Stimulated activated CD8-positive, alpha-beta memory T cell treated with anti-CD3 and anti-CD28 coated beads, Interleukin-7, amount 100 ng/mL, for 1 hour (primary cell): ENCODE measurements at places on chromosomes 1 and 21.
A peak's percentile ranks its signal among the peaks of the same experiment; 100 is the strongest.

GRCh38 chr1:207944571-207944970 lies 33.6 kb upstream of the CD34 start:
- no peak for DNase-seq

- no peak for DNase-seq
Measured at GRCh38 chr1:67376381-67376780, 53.8 kb downstream of the SERBP1 start.

DNA sequence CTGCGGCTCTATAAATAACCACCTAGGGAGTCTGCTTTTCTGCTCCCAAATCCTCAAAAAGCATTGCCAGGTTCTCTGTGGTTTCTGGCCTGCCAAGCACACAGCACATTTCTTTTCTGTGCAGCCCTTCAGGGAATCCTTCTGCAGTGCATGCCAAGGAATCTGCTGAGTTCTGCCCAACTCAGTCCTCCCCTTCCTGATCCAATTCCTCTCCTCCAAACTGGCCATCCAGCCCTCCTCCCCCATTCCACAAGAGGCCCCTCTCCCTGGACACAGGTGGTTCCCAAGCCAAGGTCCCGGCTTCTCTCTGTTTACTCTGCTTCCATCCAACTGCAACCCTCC lies 61.8 kb downstream of the HIVEP3 start:
- DNase-seq = no peak

DNA sequence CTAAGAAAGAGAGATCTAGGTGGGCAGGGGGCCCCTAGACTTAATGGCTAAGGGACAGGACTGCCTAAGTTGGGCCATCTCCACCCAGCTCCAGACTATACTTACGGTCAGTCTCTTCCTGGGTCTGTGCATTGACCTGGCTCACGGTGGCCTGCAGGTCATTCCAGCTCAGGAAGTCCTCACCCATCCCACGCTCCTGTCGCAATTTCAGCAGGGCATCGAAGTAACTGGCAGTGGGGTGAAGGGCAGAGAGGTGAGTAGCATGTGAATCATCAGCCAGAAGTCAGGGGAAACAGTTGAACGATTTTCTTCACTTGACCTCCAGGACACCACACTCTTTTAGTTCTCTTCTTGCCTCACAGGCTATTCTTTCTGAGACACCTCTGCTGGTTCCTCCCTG lies 20.5 kb downstream of the IQGAP3 start:
- no peak for DNase-seq

- DNase-seq = no peak
Measured at GRCh38 chr1:64745181-64745985, 508 bp downstream of the RAVER2 start.

DNA sequence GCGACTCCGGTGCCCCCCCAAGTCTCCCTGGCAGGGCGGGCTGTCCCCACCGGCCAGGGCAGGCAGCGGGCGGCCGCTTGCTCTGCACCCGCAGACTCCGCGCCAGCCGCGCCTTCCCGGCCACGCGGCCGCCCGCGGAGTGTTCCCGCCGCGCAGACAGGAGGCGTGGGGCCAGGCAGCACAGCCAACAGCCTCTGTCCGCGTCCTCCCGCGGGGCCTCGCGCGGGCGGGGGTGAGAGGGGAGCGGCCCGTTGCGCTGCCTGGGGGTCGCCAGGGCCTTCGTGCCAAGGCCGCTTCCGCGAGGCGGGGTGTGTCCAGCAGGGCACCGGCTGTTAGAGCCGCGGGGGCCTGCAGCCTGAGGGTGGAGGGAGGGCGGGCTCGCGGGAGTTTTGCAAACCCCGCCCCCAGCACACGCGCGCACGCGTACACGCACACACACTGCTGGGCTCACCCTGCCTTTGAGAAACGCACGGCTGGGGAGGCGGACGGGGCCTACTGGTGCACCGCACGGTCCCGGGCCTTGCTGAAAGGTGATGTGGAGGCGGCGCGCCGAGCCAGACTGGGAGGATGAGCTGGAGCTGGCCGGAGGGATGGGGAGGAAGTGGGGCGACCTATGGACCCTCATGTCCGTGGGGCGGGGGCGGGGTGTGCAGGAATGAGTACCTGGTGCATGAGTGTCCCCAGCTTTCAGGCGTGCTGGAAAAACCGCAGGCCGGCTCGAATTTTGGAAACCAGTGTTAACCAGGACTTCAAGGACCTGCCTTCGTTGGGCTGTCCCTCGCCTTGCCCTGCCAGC lies 41.5 kb downstream of the KIAA1614 start:
- peak; percentile 15 for DNase-seq

GRCh38 chr1:214838351-214838750 lies 235.4 kb downstream of the CENPF start:
- no peak for DNase-seq

DNA sequence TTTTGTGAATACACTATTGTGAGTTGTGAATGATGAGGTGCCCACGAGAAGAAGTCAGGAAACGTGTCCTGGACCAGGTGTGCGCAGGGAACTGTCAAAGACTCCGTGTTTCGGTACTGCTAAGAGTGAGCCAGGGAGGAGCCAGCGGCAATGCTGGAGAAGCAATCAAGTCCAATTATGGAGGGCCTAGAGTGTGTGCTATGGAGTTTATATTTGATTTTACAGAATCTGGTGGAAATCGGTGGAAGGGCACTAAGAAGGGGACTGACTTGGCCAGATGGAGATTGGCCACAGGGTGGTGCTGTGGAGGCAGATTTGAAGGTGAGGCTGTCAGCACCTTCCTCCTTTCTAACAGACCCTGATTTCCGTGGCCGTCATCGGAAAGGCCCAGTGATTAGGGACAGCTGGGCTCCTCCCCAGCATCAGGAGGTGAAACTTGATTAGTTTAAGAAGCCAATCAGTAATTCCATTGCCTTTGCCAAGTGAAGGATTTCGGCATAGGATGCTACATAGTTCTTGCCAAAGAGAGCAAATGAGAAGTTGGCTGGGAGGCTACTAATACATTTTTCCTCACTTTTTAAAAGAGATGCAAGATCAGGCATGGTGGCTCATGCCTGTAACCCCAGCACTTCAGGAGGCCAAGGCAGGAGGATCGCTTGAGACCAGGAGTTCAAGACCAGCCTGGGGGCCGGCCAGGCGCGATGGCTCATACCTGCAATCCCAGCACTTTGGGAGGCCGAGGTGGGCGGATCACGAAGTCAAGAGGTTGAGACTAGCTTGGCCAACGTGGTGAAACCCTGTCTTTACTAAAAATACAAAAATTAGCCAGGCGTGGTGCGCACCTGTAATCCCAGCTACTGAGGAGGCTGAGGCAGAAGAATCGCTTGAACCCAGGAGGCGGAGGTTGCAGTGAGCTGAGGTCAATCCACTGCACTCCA lies 7.0 kb downstream of the PTCH2 start:
- DNase-seq = peak; percentile 85

- DNase-seq = no peak
Measured at GRCh38 chr1:226108935-226109828, 46.7 kb downstream of the H3-3A start.

- DNase-seq = no peak
Measured at GRCh38 chr1:211705467-211706091, 30.2 kb upstream of the NEK2 start.

DNA sequence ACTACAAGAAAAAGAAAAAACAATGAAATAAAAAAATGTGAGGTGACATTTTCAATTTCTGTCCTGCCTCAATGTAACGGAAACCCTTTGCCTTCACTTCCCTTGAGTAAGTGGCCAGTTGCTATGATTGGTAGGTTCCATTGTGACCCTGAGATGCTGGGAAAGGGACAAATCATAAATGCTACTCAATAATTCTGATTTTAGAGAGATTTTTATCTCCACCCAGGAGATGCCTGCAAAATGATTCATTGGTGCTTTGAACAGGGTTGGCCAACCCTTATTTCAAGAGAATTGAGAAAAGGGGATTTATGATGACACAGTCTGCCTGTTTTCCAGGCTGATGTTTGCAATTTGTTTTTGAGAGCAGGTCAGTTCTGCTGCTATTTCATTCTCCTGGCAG lies 22.5 kb downstream of the XCL1 start:
- no peak for DNase-seq

GRCh38 chr1:234163267-234163919 lies 209.9 kb upstream of the COA6 start:
- DNase-seq = no peak

- DNase-seq = no peak
Measured at GRCh38 chr1:79325705-79326104, 319.2 kb upstream of the ADGRL4 start.

GRCh38 chr1:203324105-203325025 lies 19.0 kb downstream of the BTG2 start:
- no peak for DNase-seq

DNA sequence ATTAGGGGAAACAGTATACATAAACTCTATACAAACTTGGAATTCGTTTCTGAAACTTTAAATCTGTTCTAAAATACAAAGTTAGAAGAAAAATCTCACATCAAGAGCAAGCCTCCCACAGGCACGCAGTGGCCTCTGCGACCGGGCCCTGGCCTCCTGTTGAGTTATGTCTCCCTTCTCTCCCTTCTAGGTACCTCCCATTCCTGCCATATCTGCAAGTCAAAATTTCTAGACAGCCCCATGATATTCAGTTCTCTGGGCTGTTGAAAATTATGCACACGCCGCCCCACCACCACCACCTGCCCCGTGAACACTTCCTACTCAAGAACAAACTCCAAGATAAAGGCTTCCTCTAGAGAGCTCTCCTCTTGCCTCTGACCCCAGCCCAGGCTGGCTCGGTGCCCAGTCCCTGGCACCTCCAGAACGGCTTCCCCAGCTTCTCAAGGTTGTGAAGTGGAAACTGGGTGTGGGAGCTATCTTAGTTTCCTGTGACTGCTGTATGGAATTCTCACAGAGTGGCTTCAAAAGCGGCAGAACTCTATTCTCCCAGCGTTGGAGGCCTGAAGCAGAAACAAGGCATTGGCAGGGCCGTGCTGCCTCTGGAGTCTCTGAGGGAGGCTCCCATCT lies 37.7 kb upstream of the LRP8 start:
- no peak for DNase-seq

DNA sequence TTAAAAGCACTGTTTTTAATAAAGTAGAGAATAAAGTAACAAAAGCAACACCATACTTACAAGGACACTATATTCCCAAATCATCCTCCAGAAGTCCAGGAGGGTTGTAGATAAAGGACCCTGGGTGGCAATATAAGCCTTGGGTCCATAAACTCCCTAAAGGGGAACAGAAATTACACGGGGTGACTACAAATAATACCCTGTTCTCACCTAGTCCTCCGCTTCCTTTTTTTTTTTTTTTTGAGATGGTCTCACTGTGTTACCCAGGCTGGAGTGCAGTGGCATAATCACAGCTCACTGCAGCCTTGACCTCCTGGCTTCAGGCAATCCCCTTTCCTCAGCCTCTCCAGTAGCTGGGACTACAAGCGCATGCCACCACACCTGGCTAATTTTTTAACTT lies 13.1 kb downstream of the PTPN22 start:
- DNase-seq = no peak

DNA sequence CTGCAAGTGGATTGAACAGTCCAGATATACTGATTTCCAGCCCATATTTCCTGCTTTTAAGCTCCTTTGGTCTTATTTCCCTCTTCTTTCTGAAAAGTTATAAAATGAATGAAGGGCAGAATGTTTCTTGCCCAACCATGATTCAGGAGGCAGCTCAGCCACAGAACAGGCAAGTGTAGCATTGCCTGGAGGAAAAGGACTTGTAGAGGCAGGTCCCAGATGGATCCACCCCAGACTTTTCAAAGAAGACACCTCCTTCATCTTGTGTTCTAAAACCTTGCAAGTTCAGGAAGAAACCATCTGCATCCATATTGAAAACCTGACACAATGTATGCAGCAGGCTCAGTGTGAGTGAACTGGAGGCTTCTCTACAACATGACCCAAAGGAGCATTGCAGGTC lies at the start of gene CLCA2:
CLCA2 (plus strand) TSS at position 299 of the 400 bp plus-strand sequence; CDS start at position 376, 77 bp downstream.
- DNase-seq = no peak

GRCh38 chr1:147757015-147757990 lies 3.1 kb downstream of the GJA5 start:
- no peak for DNase-seq

DNA sequence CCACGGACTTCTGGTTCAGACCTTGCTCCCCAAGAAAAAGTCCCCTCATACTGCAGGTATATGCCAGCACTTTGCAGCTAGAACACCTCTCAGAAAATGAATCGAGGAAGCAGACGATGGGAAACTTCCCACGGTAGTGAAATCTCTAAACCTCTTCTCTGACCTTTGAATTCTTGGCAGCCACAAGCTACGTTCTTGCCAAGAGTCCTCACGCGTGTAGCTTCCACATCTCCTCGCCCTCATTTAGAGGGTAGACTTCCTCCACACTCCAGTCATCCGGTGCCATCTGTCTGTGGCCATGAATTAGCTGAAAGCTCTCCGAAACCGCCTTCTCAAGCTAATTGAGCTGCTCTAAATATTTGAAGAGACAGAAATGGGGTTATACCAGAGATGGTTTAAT lies 127.8 kb downstream of the RGS7 start:
- DNase-seq = no peak

- DNase-seq = no peak
Measured at GRCh38 chr1:83318366-83318765, 680.6 kb downstream of the TTLL7 start.

DNA sequence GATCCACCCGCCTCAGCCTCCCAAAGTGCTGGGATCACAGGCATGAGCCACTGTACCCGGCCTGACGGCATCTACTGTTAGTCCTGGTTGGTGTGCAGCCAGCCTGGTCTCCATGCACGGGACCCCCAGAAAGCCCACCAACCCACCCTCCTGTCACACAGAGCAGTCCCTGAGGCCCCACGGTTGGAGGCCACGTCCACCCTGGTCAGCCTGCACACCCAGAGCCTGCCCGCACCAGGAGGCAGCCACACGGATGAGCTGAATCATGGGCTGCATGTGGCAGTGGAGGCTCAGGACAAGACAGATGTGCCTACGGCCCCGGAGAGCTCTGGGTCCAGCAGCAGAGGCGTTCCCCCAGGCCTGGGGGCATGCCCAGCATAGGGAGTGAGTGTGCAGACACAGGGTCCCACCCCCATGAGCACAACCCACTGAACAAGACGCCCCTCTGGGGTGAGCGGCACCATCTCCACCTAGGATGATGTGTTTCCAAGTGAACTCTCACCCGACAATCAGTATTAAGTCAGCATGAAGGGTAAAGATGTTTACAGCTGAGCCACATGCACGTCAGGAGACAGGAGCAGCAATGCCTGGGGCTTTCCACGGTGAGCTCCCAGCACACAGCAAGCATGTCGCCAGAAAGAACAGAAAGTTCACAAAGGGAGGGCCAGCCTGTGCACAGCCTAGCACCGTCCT lies 102.1 kb downstream of the WDR4 start:
- no peak for DNase-seq

DNA sequence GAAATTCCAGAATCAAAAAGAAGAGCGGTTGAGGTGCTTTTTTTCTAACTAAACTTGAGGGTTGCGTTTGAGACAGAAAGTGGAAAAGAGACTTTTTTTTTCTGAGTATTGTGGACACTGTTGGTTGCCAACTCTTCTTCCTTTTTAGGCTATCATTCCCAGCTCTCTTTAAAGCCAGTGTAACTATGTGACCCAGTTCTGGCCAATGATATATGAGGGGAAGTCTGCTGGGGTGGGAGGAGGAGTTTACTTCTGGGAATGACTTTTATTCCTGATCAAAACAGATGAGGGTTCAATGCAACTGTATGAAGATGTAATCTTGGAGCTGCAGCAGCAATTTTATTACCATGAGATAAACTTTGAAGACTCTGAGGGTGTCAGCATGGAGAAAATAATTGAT lies 17.3 kb upstream of the NMNAT2 start:
- DNase-seq = no peak

GRCh38 chr1:3069491-3070308 lies 697 bp downstream of the PRDM16 start:
- no peak for DNase-seq

- DNase-seq = no peak
Measured at GRCh38 chr1:22485431-22485830, 33.8 kb downstream of the ZBTB40 start.
